ENCODE measurements at places on chromosomes 13 and 19.

GRCh38 chr13:106343836-106344235 is 191.6 kb downstream of the EFNB2 start:
- DNase-seq, result no peak

DNA sequence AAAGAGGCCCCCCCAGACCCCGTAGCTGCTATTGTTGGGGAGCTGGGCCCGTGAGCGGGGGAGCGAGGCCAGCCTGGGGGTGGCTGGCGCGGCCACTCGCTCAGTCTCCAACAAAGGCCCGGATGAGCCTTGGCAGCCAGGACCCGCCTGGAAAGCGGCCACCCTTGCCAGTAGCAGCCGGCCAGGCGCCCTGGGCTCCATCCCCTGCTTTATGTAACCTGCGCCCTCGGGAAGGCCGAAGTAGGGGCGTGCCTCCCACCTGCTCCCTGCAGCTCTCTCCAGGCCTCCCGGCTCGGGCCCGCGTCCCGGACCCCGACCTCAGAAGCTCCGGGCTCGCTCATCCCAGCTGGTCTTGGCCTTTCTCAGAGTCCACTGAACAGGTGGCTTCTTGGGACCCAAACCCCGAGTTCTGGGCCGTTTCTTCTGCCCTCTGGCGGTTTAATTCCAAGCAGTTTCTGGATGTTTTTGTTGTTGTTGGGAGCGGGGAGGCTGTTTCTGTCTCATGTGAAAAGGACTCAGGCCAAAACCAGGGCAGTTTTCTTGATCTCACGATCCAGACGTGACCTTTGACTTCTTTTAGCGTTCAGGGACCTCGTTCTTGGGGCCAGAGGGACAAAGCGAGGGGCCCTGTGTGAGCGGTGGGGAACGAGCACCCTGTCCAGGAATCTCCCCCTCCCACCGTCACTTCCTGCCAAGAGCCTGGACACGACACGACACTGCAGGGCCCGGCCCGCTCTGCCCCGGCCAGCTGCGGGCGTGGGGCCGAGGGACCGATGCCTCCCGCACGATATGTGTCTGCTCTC is 1.2 kb downstream of the CDC34 start:
- DNase-seq, result peak; percentile 65

GRCh38 chr13:62432906-62433305 is 1017.3 kb upstream of the PCDH20 start:
- DNase-seq, result no peak

GRCh38 chr13:108834193-108834592 is 204.8 kb downstream of the MYO16 start:
- DNase-seq, result no peak

- no peak for DNase-seq
Observed at GRCh38 chr13:75764926-75765310, 128.8 kb downstream of the LMO7 start.

Measured in ACHN (cell line).